ELF-1 (cell line): ENCODE measurements at places on chromosomes 3 and 15.

DNA sequence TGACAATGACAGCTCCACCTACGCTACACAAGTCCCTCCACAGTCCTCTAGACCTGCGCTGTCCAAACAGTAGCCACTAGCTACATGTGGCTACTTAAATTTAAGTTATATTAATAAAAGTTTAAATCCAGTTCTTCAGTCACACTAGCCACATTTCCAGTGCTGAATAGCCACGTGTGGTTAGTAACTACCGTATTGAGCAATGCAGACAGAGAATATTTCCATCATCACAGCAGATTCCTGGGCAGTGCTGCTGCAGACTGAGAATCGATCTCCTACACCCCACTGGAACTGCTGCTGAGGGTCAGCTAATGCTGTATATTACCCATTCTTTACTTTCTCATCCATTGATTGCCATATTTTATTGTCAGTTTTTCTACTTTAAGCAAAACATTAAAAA is 40.9 kb downstream of the HDC start:
- DNase-seq, result no peak

DNA sequence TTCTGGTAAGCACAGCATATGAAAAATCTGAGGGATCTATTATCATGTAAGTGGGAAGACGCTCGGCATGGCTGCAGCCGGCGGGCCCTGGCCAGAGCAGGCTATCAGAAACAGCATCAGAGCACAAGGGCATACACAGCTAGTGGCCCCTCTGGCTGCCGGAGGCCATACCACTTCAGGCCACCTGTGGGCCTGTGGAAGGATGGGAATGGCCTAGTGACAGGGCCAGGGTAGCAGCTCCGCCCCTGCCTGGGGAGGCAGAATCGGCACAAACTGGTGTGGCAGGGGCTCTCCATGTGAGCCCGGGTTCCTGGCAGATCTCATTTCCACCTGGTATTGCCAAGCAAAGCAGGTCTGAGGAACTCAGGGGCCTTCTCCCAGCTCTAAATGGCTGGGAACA is 46.4 kb downstream of the SH3BP5 start:
- peak; percentile 67 for DNase-seq

DNA sequence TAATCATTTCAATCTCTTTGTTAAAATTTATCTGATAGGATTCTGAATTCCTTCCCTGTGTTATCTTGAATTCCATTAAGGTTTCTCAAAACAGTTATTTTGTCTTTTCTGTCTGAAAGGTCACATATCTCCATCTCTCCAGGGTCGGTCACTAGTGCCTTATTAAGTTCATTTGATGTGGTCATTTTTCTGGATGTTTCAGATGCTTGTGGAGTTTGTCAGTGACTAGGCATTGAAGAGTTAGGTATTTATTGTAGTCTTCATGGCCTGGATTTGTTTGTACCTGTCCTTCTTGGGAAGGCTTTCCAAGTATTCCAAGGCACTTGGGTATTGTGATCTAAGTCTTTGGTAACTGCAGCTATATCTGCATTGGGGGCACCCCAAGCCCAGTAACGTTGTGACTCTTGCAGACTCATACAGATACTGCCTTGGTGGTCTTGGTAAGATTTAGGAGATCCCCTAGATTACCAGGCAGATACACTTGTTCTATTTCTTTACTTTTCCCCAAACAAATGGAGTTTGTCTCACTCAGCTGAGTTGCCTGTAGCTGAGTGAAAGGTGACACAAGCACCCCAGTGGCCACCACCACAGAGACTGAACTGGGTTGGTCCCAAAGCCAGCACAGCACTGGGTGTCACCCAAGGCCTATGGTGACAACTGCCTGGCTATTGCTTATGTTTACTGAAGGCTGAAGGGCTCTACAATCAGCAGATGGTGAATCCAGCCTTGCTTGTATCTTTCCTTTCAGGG is 18.9 kb upstream of the SLC27A2 start:
- no peak for DNase-seq

DNA sequence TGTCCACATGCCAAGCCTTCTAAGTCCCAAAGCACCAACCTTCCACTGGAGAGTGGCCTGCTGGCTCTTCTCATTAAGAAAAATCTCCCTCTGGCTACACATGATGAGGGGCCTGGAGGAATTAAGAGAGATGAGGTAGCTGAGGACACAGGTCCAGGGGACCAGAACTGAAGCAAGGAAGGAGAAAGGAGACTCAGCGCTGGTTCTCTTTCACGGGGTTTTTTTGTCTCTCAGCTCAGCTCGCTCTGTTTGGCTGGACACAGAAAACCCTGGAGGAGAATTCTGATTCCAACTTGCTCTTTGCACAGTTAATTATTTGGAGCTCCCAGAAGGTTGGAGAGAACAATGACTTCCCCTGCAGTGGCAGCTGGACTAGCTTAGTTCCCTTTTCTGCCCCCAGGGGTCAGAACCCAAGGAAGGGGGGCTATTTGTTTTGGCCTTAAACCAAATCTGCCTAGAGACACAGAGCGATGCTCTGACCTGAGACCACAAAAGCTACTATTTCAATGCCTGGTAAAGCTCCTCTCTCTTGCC is 507.6 kb downstream of the FHIT start:
- DNase-seq, result peak; percentile 89

GRCh38 chr3:63043631-63044030 is 168.4 kb upstream of the CADPS start:
- DNase-seq, result no peak

- no peak for DNase-seq
Observed at GRCh38 chr3:139325551-139325950, 18.3 kb upstream of the MRPS22 start.

DNA sequence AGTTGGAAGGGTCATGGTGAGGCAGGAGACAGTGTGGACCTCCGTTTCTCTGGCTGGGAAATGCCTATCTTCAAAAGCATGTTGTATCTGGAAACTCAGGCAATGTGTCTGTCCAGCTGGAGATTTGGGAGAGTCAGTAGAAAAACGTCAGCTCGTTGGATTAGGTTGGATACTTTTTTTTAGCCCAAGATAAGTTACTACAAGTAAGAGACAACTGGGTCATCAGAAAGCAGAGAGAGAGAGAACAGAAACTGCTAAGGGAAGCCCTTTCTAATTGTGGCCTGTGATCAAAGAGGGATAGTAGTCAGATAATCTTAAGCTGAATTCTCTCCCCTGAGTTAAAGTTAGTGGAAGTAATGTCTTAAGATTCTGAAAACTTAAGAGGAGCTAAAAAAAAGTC is 78.9 kb upstream of the ZNF280D start:
- no peak for DNase-seq
